ENCODE measurements at places on chromosomes 12 and 14.
A peak's percentile ranks its signal among the peaks of the same experiment; 100 is the strongest.

DNA sequence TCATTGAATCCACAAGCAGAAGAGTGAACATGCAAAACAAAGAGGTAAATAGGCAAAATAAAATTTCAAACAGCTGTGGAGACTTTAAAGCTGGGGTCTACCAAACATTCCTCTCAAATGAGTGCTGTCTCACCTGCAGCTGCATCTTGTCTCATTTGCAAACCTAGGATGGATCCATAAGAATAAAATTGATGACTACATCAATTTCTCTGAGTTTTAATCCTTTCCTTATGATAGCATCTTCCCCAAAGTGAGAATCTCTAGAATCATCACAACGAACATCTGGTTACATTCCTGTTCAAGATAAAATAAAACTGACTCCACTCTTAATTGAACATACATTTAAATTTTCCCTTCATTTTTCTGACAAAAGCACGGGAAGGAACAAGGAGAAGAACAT lies 18.2 kb downstream of the SSTR1 start:
- no peak for DNase-seq

DNA sequence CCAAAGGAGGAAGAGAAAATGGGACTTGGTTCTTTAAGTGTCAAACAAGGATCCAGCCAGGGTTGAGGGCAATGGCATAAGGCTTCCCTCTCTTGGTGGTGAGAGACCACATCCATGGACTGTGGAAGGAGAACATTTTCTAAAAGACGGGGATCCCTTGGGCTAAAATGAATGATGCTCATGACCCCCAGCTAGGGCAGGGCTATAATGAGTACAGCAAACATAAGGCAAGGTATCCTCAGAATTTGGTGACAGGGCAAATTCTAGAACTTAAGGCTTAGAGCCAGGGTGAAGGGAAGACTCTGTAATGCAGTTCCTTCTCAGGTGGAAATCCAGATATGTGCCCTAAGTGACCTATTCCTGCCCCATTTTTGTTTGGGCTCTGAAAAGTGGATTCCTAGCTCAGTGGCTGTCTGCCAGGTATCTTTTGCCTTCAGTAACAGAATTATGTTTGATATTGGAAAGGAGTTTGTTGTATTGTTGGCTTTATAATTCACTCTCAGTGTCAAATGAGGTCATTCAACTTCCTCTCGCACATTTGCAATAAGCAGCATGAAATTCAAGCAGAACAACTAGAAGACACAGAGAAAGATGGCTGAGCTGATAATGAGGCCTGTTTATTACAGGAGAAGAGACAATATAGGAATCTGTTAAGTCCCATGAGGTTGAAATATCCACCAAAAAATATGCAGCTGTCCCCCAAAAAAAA lies 76.8 kb downstream of the DAD1 start:
- no peak for DNase-seq

DNA sequence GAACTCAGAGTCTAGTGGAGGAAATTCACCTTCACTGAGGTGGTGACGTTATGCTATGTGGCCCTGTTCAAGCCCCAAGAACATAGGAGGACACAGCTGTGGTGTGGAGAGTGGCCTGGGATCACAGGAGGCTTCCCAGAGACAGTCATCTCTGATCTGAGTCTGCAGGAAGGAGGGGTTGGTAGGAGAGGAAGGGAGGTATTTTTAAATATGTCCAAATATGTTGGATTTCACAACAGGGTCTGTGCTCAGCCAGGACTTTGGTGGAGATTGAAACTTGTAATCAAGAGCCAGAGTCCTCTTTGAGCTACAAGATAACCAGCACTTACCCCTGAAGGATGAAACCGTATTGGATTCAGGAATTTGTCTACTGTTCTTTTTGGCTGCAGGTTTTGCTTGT lies 26.4 kb upstream of the MED13L start:
- DNase-seq, result no peak

DNA sequence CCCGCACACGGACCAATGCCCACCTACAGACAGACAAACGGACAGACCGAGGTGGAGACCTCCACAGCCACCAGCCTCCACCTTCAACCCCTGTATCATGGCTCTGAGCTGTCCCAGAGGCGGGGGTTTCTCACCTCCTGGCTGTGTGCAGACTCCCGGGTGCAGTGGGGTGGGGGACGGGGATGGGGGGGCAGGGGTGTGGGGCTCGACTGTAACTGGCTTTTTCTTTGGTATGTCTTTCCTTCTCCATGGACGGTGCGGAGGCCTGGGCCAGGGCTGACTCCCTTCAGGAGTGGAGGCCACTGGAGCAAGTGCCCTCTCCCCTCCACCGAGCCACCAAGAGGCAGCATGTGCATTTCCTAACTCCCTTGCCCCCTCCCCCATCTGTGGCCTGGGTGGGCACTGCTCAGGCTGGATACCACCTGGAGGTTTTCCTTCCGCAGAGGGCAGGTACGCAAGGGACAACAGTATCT lies 122.6 kb downstream of the ESRRB start:
- DNase-seq, result no peak

- peak; percentile 98 for DNase-seq
Observed at GRCh38 chr12:53675701-53676607, at the start of gene ATP5MC2. ATP5MC2 (minus strand) TSS chr12:53676083; CDS start chr12:53672614, 3,469 bp downstream.

GRCh38 chr12:97398704-97399103 lies 63.9 kb upstream of the RMST start:
- DNase-seq, result no peak

DNA sequence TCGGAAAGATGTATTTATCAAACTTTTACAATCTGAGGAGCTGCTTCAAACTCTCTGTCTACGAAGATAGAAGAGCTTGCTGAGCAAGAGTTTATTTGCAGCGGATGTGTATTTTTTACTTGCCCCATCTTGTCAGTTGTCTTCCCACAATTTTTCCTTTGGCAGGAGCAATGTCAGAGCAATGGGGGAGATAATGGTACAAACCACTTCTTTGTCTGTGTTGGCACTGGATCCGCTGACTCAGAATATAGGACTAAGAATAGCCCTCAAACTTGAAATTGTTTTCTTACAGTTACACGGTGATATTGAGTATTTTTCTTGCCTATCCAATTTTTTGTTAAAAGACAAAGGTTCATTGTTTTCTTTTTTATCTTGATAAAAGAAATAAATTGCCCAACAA lies 27.6 kb downstream of the HELB start:
- DNase-seq, result no peak

All from mucosa of descending colon (tissue), 3 donors.